ENCODE measurements at places on chromosomes 13 and 19. TPM values are rescaled to one million over a fixed set of nuclear protein-coding genes. Genes with fewer than 3 reads are reported as not detected.

ERCC2 gene
- 14.5 TPM for total RNA-seq

PPFIA3 gene
- total RNA-seq = 8.1 TPM

SULT2B1 gene
- total RNA-seq = 0.54 TPM

NOTCH3 gene
- 1.6 TPM for total RNA-seq

ZNF382 gene
- total RNA-seq = 11.8 TPM

GAPDHS gene
- total RNA-seq = not detected

ZNF524 gene
- 7.5 TPM for total RNA-seq

FLT1 gene
- 0.11 TPM for total RNA-seq

ZNF599 gene
- 8.4 TPM for total RNA-seq

PCDH17 gene
- total RNA-seq = 0.43 TPM

C1QTNF9B gene
- not detected for total RNA-seq

WASF3 gene
- 6.7 TPM for total RNA-seq

INSL3 gene
- total RNA-seq = not detected

DMRTC2 gene
- total RNA-seq = not detected

UNC13A gene
- 0.39 TPM for total RNA-seq

CRX gene
- total RNA-seq = not detected

KIR2DL1 gene
- not detected for total RNA-seq

ZNF99 gene
- 0.39 TPM for total RNA-seq

ZNF534 gene
- not detected for total RNA-seq

TEX26 gene
- not detected for total RNA-seq

JAK3 gene
- 6.0 TPM for total RNA-seq

SMIM24 gene
- not detected for total RNA-seq

PRRG2 gene
- 11.2 TPM for total RNA-seq

TEKTIP1 gene
- 0.22 TPM for total RNA-seq

IGFL3 gene
- not detected for total RNA-seq

KLF5 gene
- total RNA-seq = 35.5 TPM

PSPN gene
- total RNA-seq = 1.4 TPM

OVOL3 gene
- not detected for total RNA-seq

MEF2B gene
- 0.39 TPM for total RNA-seq

DLL3 gene
- not detected for total RNA-seq

IGFL1 gene
- not detected for total RNA-seq

VAV1 gene
- not detected for total RNA-seq

FFAR3 gene
- not detected for total RNA-seq

MAP4K1 gene
- not detected for total RNA-seq

RAB3A gene
- 1.5 TPM for total RNA-seq

IFNL1 gene
- total RNA-seq = not detected

CEBPA gene
- total RNA-seq = 2.7 TPM

HIF3A gene
- 22.1 TPM for total RNA-seq

ZNF763 gene
- total RNA-seq = 3.5 TPM

SHD gene
- not detected for total RNA-seq

PTGER1 gene
- total RNA-seq = 1.7 TPM

LRRC25 gene
- not detected for total RNA-seq

CGB2 gene
- not detected for total RNA-seq

GGACT gene
- total RNA-seq = 8.2 TPM

LYPD5 gene
- 10.8 TPM for total RNA-seq

CEACAM3 gene
- not detected for total RNA-seq

PALM gene
- total RNA-seq = 1.2 TPM

CD33 gene
- total RNA-seq = not detected

SIGLEC12 gene
- total RNA-seq = not detected

SRRM5 gene
- 0.22 TPM for total RNA-seq

IZUMO4 gene
- 0.65 TPM for total RNA-seq

WDR62 gene
- total RNA-seq = 17.5 TPM

SLC10A2 gene
- not detected for total RNA-seq
